ENCODE measurements at places on chromosomes 5 and 9. TPM values are rescaled to one million over a fixed set of nuclear protein-coding genes. Genes with fewer than 3 reads are reported as not detected.
A peak's percentile ranks its signal among the peaks of the same experiment; 100 is the strongest.

Gene EDIL3
- 48.3 TPM for total RNA-seq

Gene PCSK1
- total RNA-seq, result 4.5 TPM

Gene PROP1
- not detected for total RNA-seq

Gene GCNT4
- 0.71 TPM for total RNA-seq

Gene EPB41L4A
- total RNA-seq, result 5.2 TPM

Gene CTSV
- total RNA-seq, result 68.4 TPM

Gene MLANA
- not detected for total RNA-seq

Gene CDO1
- total RNA-seq, result 13.2 TPM

Gene ST8SIA4
- 1.3 TPM for total RNA-seq

Gene RFESD
- 4.5 TPM for total RNA-seq

GRCh38 chr9:97307091-97307490, 368 bp upstream of the CCDC180 start:
- DNase-seq, result peak; percentile 99

- DNase-seq, result no peak
These were observed 80.3 kb downstream of the HMHB1 start for GRCh38 chr5:143892271-143892670.

DNA sequence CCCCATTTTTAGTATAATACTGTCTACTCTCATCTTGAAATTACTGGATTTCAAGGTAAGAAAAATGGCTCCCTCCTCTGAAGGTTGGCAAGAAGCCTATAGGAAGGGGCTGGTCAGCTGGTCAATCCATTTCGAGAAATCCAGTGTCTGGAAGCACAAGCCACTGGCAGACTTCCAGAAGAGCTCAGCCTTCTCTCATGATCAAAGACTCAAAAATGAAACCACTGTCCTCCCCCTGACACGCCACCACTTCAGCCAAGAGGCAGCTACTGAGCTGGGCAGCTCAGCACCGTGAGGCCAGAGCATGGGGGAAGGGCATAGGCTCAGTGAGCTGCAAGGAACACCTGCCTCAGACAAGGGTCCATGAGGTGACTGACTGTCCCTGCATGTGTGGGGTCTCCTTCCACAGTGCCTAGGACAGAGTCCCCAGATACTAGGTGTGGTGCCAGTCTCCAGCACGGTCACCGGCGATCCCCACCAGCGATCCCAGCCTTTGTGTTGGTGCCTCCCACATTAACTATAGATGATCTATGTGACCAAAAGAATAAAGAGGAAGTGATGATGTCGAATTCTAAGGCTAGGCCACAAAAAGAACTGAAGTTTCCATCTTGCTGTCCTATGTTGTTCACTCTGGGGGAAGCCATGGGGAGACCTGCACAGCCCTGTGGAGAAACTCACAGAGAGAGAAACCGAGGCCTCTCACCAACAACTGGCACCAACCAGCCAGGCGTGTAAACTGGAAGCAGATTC, 100.1 kb upstream of the LRRTM2 start:
- DNase-seq, result no peak

DNA sequence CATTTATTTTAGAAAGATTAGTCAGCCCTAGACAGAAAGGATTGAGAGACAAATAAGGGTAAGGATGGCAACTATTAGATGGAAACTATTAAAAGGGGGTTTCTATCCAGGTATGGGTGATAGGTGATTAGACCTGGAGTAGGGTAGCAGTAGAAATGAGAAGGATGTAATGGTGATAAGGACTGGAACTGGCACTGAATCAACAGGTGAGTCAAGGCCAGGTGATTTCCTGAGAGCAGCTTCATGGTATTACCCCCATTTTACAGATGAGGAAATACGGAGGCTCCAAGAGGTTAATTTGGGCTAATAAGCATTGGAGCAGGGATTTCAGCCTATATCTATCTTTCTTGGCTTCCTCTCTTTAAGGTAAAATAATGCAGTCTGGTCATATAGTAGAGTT, 55.7 kb downstream of the CAST start:
- no peak for DNase-seq

GRCh38 chr9:127162864-127163365, 40.5 kb upstream of the ANGPTL2 start:
- no peak for DNase-seq

DNA sequence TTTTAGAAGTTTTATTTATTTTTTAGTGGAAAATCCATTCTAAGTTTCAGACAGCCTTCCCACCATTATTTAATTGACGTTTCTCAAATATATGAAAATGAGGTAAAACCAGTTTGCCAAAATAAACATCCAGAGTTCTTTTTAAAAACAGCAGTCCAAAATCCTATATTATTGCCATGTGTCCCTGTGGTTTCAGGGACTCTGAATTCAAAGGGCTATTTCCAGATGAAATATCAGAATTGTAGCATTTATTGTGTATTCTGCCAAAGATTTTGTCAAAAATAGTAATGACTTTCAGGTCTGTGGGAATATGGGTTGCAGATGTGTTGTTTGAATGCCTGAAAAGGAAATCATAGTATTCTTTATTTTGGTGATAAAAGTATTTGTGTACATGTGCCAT, 41.6 kb downstream of the XRCC4 start:
- no peak for DNase-seq

DNA sequence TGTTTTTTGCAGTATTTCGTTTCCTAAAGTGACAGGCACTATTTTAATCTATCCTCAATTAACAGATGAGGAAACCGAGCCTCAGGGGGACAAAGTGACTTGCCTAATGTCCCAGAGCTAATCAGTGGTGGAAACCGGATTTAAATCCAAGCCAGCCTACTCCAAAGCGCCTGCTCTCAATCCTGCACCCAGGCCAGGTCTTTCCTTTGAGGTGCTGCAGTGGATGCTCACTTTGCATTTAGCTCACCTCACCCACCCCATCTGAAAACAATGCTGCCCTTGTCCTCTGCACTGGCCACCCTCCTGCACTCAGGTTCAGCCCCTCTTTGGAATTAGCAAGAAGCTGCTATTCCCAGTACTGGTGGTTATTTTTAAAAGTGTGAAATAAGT, 16.0 kb downstream of the ANGPTL2 start:
- DNase-seq, result no peak

- no peak for DNase-seq
These were observed 42.8 kb upstream of the TCF7 start for GRCh38 chr5:134071614-134072207.

DNA sequence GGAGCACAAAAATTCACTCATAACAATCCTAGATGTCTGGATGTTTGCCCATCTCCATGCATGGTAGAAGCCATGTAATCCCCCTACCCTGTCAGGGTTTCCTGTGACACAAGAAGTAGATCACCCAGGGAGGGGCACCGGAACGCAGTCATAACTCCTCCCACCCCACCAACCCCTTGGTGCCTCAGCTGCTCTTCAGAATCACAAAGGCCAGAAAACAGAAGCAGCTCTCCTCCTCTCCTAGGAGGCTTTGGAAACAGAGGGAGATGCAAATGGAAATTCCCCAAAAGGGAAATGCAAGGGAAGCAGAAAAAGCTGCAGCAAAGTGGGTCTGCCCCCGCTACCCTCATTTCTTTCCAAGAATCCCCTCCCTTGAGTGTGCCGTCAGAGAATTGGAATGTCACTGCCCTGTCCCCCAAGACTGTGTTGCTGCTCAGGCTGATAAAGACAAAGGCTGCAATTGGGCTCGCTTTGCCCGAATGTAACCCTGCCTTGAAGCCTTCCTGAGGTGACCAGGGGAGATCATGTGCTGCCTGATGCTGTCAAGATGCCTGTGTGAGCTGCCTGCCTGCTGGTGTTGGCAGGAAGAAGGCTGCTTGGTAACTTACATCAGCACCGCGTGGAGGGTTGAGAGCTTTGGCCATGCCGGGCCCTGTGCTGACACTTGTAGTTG, 65.5 kb upstream of the ABCA1 start:
- DNase-seq, result peak; percentile 76

DNA sequence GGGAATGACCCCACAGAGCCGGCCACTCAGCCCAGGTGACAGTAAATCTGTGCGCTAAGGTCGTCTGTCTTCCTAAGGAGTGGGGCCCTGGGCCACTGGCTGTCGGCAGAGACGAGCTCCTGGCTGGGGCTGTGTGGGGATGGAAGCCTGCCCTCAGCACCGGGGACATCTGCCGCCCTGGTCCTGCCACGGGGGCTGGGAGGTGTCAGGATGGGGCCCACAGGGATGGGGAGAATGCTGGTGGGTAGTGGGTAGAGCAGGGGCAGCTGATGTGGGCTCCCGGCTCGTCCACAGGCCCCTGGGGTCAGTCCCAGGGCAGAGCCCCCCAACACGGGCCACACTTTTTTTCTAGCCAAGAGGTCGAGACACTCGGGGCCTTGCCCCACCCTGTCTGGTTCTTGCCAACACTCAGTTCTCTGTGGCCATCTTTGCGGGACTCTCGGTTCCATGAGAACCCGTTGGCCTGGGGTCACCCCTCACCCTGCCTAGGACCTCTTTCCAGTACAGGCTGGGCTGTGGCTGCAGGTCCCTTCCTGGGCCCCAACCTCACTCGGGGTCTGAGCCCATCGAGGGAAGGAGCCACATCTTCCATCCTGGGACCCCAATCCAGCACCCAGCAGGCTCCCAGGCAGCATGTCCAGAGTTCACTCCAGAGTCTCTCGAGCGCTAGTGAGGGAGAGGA, 45.0 kb downstream of the DBH start:
- no peak for DNase-seq

DNA sequence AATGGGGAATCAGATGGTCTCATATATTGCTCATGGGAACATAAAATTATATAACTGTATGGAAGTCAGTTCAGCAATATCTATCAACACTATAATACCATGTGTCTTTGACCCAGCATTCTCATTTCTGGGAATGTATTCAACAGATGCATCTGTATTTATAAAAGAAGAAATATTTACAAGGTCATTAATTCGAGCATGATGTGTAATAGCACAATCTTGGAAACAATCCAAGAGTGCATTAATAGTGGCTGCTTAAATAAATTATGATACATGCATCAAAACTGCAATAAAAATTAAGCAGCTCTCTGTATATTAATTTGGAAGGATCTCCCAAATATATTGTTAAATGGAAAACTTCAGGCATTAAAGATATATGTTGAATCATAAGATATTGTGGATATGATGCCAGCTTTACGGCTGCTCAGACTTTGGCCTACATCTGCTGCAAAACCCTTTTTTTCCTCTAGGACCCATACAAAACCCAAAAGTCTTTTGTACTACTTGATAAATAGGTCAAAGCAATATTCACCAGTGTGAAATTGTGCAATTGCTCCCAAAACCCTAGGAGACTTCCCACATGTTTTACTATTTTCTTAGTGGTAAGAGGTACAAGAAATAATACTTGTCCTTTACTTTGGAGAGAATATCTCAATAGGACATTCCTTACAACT, 45.3 kb upstream of the ISOC1 start:
- DNase-seq, result no peak

DNA sequence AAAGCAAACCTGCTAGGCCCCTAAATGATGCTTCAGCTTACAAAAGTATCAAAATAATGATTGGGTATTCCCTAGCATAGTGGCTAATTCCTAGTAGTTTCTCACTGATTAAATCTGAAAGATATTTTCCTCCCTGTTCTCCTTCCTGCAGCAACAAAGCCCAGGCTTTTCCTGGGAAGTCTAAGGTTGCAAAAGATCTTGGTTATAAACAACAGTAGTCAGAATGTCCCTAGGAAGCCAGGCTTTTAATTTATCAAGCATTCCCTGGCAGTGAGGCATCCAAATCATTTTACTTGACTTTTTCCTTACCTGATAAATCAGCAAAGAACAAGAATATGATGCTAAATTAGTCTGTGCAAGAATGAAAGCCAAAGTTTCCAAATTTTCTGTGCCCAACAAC, 272.0 kb downstream of the PDE4D start:
- DNase-seq, result no peak

DNA sequence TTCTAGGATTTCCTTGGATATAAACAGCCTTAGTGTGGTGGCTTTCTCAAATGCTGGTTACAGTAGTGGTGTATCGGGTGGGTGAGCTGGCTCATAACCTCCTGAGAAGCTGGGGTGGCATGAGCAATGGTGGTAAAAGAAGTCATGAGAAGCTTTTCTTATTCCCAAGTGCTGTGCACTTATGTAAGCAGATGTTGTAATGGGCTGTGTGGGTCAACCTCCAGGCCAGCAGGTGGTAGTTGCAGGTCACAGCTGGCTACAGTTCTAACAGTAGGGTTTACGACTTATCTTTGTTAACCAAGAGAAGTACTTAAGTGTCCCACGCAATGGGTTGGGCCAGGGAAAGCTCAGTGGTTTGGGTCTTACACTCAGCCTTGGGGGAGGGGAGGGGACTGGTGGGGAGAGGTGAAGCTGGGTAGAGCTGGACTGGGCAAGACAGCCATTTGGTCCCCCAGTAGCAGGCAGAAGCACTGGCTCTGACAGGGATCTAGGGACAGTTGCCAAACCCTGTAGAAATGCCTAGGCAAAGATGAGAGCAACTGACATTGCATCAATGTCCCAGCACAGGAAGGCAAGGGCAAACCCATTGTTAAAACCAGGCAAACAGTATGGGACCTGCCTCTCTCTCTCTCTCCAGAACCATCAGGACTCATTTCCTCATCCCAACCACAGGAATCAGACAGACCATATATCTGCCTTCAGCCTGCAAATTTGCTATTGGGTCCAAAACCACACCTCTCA, 76.8 kb downstream of the RNF130 start:
- no peak for DNase-seq

DNA sequence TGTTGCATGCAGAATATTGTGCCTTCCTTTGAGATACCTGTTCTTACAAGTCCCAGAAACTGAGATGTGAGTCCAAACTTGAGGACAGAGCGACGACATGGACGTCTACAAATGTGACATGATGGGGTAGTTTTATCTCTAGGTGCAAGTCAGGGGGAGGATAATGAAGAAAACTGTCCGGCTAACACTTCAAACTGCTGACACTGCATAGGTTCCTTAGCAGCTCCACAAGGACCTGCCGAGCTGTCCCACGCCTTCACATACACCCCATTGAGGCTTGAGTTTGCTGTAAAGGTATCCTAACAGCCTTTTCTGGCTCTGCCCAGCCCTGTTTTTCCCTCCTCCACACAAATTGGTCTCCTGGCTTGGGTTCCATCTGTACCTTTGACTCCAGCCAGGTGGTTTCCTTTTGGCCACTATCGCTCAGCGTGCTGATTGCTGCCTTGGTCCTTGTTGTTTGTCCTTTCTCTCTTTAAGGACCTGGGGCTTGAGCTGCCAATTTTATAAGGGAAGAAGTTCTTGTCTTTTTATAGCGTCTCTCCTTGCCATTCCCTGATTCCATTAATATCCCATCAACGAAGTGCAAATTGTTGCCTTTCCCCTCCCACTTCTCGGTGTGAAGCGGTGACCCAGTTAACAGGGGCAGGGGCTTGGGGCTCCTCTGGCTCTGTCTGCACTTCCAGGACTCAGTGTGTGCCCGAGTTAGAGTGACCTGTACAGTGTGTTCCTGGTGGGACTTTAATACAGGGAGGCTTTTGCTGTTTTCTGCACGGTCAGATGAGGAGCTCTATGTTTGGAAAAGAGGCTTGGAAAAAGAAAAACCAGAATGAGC, 100.3 kb downstream of the PCSK1 start:
- no peak for DNase-seq

- peak; percentile 42 for DNase-seq
These were observed 871 bp downstream of the TRIO start for GRCh38 chr5:14143841-14144585.

DNA sequence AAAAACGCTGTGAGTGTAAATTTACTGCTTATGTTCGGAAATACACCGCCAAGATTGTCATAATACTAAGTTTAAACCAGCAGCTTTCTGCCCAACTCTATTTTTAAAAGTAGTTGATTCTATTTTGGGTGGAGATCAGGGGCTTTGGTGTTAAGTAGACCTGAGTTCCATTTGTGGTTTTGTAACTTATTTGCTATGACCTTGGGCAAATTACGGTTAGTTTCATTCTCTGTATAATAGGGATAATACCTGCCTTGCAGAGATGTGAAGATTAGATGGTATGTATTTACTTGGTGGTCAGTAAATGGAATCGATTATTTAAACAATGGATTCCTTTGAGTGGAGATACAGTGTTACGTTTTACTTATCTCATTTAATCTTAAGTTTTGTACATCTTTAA, 1.6 kb downstream of the RAD23B start:
- no peak for DNase-seq
